Activated T-cell treated with anti-CD3 and anti-CD28 coated beads for 48 hours (primary cell): ENCODE measurements at places on chromosomes 5 and 9.
A peak's percentile ranks its signal among the peaks of the same experiment; 100 is the strongest.

- DNase-seq = no peak
Measured at GRCh38 chr5:35776757-35777156, 79.9 kb upstream of the IL7R start.

GRCh38 chr5:34691326-34691725 is 35.2 kb downstream of the RAI14 start:
- no peak for DNase-seq

DNA sequence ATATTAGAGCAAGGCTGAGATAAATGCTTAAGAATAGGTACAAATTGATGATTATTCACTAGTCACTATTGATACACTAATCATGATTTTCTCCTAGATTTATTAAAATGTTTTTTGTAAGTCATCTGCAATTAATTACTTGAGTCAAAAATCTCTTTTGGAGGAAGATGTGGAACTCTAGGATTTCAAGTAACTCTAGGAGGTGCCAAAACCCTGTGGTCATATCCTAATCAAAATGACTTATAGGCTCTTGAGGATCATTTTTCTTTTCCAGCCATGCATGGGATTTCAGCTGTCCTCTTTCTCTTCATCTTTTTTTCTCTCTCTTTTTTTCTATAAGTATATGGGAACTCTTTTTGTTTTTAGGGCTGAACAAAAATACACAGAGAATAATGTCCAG is 141.8 kb upstream of the CD180 start:
- DNase-seq = no peak

GRCh38 chr5:180071531-180072255 is at the start of gene RNF130:
RNF130 (minus strand) TSS chr5:180071759; CDS start chr5:180071702, 57 bp downstream.
- DNase-seq = peak; percentile 88

GRCh38 chr5:138349852-138350562 is 2.5 kb upstream of the KDM3B start:
- DNase-seq = no peak

DNA sequence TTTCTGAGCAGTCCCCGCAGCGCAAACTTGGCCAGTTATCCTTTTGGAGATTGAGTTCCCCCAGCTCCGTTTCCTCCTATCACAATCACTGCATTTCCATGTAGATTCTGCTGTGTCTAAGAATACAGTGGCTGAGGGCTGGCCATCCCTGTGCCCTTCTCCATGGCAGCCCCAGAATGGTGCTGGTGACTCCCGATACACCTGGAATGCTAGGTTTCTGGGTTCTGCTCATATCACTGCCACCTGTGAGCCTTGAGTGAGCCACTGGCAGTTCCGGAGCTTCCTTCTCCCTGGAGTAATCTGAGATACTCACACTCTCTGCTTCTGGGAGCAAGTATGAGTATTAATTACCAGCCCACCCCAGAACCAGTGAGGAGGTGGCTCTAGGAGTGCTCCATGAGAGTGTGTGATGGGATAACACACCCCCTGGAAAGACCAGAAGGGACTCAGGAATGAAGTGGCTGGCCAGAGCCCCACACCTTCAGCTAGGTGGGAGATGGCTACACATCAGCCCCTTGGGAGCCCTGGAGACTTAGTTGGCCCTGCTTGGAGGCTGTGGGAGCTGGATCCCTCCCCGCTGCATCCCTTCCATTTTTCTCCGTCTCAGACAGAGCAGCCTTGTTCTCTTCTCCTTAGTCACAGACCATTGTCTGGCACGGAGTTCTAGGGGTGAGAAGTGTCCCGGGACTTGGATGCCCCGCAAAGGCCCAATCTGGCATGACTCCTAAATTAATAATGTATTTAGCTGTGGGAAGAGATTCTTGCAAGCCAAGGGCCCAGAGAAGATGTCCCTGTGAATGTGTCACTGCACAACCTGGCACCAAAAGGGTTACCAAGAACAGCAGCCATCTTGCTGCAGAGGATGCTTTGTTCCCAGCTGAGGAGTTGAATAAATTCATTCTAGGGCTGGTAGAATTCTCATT is 4.9 kb downstream of the PCDHGC5 start:
- no peak for DNase-seq

GRCh38 chr5:72519111-72519510 is 11.9 kb upstream of the ZNF366 start:
- no peak for DNase-seq

DNA sequence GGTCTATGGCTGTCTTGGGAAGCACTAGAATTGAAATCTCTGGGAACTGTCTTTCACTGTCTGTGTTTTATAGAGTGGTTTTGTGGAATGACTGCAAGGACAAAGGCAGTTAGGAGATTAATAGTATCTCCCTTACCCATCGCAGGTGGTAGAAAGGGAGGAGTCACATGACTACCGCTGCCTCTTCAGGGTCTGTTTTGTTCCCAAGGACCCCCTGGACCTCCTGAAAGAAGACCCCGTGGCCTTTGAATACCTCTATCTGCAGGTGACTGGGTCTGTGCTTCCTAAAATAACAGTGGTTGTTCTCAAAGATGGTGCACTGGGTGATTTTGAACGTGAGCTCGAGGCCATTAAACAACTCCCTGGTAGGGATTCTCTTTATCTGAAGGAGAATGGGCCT is 22.8 kb upstream of the TRMT10B start:
- DNase-seq = no peak

DNA sequence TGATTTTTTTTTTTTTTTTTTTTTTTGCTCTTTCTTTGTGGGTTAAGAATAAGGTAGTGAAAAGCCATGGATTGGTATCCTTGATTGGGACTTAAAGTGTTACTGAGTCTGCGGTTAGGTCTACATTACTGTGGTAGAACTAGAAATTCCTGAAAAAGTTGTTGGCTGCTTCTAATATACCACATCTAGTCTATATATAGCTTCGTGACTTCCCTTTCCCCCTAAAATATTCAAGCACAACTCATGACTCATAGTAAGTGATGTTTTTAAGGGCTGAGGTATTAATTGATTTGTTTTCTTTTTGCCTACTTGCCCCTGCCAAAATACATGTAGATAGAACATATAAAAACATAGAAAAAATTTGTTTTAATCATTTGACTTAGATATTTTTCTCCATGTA is 247.6 kb downstream of the TMEM232 start:
- no peak for DNase-seq

- no peak for DNase-seq
Measured at GRCh38 chr9:100590481-100590880, 12.6 kb downstream of the CAVIN4 start.

DNA sequence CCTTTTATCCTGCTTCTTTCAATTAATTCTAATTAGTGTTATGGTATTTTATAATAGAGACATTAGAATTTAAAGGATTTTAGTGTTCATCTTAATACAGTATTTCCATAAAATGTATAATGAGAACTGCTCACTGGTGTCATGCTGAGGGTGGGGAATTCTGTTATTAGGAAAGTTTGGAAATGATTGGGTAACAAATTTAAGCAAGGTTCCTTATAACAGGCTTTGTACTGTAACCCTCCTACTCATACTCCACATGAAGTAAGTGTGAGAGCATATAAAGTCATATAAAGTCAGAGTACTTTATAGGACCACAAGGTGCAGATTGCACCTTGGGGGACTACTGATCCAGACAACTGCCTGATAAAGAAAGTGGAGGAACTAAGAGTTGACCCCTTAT is 42.2 kb downstream of the SV2C start:
- DNase-seq = no peak

DNA sequence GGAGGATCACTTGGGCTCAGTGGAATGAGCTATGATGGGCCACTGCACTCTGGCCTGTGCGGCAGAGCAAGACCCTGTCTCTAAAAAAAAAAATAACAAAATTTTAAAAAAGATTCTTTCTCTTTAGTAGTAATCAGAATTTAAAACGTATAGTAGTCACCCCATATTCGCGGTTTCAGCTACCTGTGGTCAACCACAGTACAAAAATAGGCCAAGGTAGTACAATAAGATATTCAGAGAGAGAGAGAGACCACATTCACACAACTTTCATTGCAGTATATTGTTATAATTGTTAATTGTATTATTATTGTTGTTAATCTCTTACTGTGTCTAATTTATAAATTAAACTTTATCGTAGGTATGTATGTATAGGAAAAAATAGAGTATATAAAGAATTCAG is 18.7 kb downstream of the INIP start:
- no peak for DNase-seq

- DNase-seq = no peak
Measured at GRCh38 chr5:74541381-74541781, 99.1 kb downstream of the ENC1 start.

DNA sequence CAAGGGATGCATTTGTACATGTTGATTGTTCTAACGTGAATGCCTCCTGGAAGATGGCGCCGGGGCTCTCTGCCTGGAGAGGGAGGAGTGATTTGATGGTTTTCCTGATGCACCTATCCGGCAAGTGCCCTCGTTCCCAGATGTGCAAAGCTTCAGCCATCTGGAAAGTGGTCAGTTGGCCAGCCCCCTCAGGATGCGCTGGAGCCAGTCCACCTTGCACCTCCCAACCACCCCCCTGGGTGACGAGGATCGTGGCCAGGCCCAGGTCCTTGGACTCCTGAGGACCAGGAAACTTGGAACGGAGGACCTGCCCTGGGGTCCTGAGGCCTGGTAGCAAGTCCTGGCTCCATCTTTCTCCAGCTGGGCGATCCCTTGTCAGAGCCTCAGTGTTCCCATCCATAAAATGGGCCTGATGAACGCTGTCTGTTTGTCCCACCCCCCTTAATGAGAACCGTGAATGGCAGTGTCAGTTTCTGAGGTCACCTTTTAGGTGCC is 23.6 kb upstream of the RNU6ATAC start:
- no peak for DNase-seq

DNA sequence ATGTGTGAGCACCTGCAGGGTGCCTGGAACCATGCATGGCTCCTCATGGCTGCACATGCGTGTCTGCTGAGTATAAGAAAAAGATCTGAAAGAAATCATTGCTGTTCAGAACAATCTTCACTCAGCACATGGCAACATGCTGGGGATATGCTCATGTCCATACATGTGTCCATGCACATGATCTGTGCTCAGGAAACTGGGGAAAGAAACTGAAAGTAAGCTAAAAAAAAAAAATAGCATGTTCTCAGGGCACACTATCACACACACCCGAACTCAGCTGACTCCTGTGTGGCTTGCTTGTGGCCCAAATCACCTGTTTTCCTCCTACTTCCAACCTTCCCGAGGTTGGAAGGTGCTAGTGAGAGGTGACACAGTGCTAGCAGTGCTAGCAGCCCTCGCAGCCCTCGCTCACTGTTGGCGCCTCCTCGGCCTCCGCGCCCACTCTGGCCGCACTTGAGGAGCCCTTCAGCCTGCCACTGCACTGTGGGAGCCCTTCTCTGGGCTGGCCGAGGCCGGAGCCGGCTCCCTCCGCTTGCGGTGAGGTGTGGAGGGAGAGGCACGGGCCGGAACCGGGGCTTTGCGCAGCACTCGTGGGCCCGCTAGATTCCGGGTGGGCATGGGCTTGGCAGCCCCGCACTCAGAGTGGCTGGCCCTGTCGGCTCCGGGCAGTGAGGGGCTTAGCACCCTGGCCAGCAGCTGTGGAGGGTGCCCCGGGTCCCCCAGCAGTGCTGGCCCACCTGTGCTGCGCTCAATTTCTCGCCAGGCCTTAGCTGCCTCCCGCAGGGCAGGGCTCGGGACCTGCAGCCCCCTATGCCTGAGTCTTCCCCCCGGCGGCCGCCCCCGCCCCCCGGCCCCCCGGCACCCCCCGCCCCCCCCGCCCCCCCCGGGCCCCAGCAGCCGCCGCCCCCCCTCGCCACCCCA is 76.0 kb downstream of the GADD45G start:
- DNase-seq = no peak

DNA sequence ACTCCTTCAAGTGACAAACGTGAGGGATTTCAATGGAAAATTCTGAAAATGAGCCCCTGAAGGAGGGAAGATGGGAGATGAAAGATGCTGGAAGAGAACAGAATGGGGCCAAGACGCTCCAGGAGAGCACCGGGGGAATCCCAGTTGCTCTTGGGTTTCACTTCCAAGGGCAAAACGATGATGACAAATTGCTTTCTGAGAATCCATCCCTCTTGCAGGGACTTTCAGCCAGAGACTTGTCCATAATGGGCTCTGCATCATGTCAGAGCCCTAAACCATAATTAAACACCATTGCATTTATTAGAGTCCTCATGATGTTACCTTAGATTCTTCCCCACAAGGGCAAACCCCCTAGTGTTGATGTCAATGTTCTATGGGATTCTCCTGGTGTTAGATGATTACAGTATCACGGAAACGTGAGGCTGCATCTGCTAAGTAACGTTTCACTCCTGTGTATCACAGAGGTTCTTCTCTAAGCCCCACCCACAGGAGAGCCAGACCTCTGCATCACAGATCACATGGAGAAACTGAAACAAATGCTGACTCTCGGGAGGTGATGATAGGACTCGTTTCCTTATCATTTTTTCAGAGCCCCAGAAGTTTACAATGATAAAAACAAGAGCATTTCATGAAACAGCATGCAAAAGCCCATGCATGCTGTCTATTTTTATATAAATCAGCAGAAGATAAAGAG is 114.4 kb downstream of the TENT4A start:
- peak; percentile 27 for DNase-seq

DNA sequence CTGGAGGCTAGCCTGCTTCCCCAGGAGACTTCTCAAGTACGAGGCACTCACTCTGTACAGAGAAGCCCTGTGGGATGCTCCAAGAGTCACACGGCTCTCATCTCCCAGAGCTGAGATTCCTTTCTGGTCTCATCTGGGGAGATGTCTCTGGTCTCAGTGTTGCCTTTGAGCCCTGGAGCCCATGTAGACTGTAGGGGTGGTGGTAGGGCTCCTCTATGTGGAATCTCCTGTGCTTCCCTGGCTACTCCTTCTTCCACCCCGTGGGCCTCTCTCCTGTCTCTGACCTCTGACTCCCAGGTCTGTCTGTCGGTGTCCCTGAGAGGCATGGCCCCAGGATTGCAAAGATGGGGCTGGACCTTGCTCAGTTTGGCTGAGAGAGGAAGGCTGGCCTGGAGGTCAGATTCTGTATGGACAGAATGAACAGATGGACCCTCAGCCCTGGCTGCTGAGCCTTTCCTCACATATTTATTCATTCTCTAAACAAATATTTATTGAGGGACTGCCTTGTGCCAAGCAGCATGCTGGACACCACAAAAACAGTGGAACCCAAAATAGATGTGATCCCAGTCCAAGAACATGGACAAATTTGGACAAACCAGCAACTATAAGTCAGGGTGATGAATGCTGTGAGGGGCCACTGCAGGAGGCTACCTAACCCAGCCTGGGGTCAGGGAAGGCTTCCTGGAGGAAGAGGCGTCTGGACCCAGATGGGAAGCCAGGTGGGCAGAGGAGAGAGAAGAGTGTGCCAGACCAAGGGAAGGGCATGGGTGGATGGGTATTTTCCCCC is 2.6 kb downstream of the CCL19 start:
- no peak for DNase-seq

- DNase-seq = no peak
Measured at GRCh38 chr5:123700624-123701287, 188.8 kb downstream of the CSNK1G3 start.

DNA sequence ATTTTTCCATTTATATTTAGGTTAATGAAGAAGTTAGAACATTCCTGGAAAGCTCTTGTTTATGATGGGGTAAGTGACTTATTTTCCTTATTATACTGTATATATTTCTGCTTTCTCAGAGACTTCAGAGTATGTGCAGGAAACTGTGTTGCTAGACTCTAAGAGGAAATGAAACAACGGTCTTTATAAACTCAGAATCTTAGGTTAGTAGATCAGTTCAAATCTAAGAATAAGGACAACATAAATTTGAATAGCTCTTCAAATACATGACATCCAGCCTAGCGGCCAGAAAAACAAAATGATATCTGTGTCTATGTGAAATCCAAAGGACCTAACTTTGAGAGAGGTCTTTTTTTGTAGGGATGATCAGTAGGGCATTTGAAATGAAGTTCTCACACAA is 94.3 kb downstream of the PRKACG start:
- no peak for DNase-seq

- DNase-seq = no peak
Measured at GRCh38 chr9:35952526-35953191, 5.3 kb downstream of the OR2S2 start.

GRCh38 chr9:76637416-76637815 is 126.8 kb upstream of the PCA3 start:
- no peak for DNase-seq
